Mammary microvascular endothelial cell (primary cell): ENCODE measurements at places on chromosomes 1 and 21. TPM values are rescaled to one million over a fixed set of nuclear protein-coding genes. Genes with fewer than 3 reads are reported as not detected.

The PLA2G5 gene
- 4.0 and 5.5 TPM in 2 replicates for total RNA-seq

The SH2D2A gene
- 0.33 and 0.98 TPM in 2 replicates for total RNA-seq

The TIE1 gene
- 427 and 478 TPM in 2 replicates for total RNA-seq

The HSD3B1 gene
- not detected in 2 replicates for total RNA-seq

The FAM43B gene
- total RNA-seq: not detected in 2 replicates

The MR1 gene
- total RNA-seq: 7.4 and 8.8 TPM in 2 replicates

The RHOU gene
- total RNA-seq: 0.94 and 1.1 TPM in 2 replicates

The PANK4 gene
- total RNA-seq: 25.0 and 32.5 TPM in 2 replicates

The LCE1C gene
- not detected in 2 replicates for total RNA-seq

The OBSCN gene
- 0.27 and 0.49 TPM in 2 replicates for total RNA-seq

The FYB2 gene
- not detected in 2 replicates for total RNA-seq

The ACBD6 gene
- total RNA-seq: 54.2 and 68.2 TPM in 2 replicates

The ANKRD34A gene
- total RNA-seq: 0.05 and 0.07 TPM in 2 replicates

The LRRC42 gene
- total RNA-seq: 25.9 and 29.2 TPM in 2 replicates

The SUSD4 gene
- not detected in 2 replicates for total RNA-seq

The STIL gene
- 16.8 and 17.6 TPM in 2 replicates for total RNA-seq

The SSR2 gene
- 460 and 503 TPM in 2 replicates for total RNA-seq

The PTPRC gene
- total RNA-seq: not detected in 2 replicates

The OR2T2 gene
- not detected in 2 replicates for total RNA-seq

The RNF186 gene
- total RNA-seq: not detected in 2 replicates

The GNG4 gene
- 0.07 TPM in 1 of 2 replicates, not detected in the other for total RNA-seq

The TFF1 gene
- total RNA-seq: not detected in 2 replicates

The FCGR3A gene
- total RNA-seq: not detected in 2 replicates

The OR4F16 gene
- not detected in 2 replicates for total RNA-seq

The NUF2 gene
- total RNA-seq: 27.1 and 32.0 TPM in 2 replicates

The NPHS2 gene
- total RNA-seq: not detected in 2 replicates

The SPRR1A gene
- not detected in 2 replicates for total RNA-seq
